ENCODE measurements at places on chromosomes 13 and 19.

GRCh38 chr19:29400917-29401711, 124.7 kb upstream of the VSTM2B start:
- DNase-seq = no peak

DNA sequence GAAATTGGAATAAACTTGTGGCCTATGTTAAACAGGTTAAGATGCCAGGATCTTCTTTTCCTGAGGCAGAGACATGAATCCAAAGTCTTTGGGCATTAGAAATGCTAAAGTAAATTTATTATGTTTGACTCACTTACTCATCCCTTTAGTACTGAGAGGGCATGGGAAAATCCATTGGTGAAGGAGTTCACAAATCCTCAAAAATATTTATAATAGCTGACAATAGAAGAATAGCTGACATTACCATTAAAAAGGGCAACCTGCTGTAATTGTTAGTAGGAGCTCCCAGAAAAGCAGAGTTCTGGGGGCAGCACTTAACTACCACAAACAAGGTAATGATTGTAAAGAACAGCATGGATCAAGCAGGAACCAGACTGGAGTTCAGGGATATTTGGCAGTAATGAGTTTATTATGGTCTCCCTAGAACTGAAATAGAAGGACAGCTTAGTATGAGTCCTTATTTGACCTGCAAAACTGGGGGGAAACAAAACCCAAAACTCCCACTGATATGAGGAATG, 285.8 kb upstream of the KLHL1 start:
- no peak for DNase-seq

GRCh38 chr13:35554972-35555623, 78.6 kb upstream of the MAB21L1 start:
- DNase-seq = no peak

- no peak for DNase-seq
Observed at GRCh38 chr19:54560881-54561385, 12.7 kb upstream of the LILRA2 start.

DNA sequence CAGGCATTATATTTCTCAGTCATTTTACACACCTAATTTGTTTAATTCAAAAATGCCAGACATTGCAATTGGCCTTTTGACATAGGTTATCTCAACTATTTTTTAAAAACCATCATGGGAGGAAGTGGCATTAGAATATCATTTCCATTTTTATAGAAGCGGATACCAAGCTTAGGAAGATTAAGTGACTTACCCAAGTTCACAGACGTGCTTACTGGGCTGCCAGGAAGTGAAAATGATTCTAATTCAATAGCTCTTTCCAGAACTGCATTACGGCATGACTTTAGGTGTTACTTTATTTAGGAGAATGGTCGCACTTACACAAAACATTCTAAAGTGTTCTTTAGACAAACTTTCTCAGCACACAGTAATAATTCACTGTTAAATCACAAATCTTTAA, 231.9 kb downstream of the KLF12 start:
- DNase-seq = no peak

- peak; percentile 57 for DNase-seq
Observed at GRCh38 chr13:34208336-34208735, 390.4 kb downstream of the RFC3 start.

DNA sequence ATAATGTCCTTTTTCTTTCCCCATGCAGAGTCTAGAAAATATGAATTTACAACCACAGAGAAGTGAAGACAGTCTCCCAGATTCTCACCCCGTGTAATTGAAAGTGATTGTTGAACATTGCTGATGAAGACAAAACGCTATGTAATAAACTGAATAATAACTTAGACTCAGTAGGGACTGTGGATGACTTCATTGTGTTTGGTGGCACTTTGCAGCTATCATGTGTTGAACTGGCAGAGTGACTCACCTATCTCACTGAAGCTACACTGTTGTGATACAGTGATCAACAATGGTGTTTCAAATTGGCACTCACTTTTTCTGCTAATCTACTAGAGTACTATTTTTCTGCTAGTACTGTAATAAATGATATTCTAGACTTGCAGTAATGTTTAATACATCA, 261.3 kb downstream of the DACH1 start:
- no peak for DNase-seq

DNA sequence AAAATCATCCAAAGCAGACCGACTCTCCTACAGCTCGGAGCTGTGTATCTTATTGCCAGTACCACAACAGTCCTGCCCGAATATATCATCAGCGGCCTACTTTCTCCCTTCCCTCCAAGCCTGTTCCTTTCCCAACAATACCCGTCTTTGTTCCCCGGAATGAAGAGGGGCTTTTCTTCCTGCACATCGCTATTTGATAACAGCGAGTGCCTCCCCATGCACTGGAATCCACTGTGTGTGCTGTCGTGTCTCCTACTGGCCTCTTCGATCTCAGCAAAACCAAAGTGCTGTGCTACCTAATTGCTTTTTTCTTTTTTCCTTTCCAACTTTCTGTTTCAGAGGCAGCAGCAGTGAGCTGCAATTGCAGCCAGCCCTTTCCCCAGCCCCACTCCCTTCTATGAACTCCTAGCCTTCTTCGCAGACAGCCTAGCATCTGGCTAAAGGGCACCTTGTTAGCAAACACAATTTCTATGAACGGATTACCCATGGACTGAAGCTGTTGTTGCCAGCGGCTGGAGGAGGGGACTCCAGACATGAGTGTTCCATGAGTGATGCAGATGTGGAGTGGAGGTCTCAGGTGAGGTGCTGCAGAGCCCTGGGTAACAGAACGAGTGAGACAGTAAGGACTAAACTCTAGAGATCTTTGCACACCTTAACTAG, 43.4 kb downstream of the EFNB2 start:
- no peak for DNase-seq

- DNase-seq = no peak
Observed at GRCh38 chr13:110263888-110264287, 43.1 kb downstream of the COL4A1 start.

GRCh38 chr13:58680115-58680514, 1048.6 kb downstream of the PCDH17 start:
- DNase-seq = no peak

GRCh38 chr19:15820646-15821045, 5.2 kb upstream of the OR10H1 start:
- DNase-seq = no peak

GRCh38 chr13:75764926-75765310, 128.8 kb downstream of the LMO7 start:
- DNase-seq = no peak

DNA sequence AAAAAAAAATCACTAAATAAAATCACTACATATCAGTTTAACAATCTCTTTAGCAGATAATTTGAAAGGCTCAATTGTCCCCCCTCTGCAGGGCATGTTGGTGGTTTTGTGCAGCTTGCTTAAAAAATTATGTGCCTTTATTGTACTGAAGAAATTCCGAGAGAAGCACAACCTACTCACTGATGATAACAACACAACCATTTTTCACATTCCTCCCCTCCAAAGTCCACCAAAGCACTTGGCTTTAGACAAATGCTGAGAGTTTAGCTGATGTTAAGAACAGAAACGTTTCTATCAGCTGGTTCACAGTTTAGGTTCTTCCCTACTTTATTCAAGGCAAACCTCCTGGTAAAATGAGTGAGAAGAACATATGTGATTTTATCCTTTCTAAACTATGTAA, 923 bp downstream of the DOCK9 start:
- peak; percentile 32 for DNase-seq

DNA sequence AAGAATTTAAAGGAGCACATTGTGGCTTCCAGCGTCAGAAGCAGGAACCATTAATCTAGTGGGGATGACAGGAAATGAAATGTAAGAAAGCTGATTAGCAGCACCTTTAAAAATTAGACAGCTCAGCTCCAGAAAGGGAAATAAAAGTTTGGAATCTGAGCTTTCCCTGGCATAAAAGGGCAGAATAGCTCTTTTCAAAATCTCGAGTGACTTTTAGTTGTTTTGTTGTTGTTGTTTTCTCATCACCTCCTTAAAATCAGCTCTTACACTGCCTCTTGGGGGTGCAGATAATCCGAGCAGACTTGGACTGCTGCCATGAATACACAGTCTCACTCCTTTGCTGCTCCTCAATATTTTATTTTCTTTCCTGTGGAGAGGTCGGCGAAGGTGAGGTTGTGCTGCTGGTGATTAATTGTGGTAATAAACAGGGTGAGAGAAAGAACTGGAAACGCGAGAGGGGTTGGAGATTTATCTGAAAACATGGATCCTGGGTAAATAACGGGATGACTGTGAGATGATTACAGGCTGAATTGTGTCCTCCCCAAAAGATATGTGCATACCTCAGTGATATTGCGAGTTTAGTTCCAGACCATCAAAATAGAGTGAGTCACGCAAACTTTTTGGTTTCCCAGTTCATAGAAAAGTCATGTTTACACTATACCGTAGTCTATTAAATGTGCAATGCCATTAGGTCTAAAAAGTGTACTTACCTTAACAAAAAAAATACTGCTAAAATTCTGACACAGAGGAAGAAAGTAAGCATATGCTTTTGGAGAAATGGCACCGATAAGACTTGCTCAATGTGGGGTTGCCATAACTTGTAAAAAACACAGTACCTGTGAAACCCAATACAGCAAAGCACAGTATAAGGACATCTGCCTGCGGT, 787.7 kb downstream of the UQCRFS1 start:
- peak; percentile 69 for DNase-seq

DNA sequence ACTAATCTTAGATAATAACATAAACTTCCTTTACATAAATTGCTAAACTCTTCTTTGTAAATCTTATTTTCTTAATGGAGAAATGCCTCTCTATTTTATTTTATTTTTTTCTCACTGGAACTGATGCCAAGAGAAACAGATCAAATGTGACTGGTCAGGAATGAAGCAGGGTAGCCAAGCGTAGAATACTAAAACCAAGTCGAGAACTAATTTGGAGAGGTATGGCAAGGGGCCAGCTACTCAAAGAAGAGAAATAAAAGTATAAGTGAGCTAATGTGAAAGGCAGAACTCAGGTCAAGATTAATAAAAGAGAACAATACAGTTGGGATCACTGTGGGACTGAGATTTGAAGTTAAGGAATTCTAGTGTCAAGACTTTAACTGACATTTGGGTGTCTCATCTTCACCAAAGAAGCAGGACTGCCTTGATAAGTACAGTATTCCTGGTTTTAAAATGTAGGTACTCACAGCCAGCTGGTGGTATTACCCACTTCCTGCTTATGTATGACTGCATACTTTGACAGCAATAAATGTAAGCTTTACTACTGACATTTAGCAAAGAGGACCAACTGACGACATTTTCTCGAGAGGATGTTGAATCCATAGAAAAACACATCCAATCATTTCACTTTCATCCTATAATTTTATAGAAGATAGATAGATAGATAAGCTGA, 1192.2 kb downstream of the EFNB2 start:
- DNase-seq = peak; percentile 46

DNA sequence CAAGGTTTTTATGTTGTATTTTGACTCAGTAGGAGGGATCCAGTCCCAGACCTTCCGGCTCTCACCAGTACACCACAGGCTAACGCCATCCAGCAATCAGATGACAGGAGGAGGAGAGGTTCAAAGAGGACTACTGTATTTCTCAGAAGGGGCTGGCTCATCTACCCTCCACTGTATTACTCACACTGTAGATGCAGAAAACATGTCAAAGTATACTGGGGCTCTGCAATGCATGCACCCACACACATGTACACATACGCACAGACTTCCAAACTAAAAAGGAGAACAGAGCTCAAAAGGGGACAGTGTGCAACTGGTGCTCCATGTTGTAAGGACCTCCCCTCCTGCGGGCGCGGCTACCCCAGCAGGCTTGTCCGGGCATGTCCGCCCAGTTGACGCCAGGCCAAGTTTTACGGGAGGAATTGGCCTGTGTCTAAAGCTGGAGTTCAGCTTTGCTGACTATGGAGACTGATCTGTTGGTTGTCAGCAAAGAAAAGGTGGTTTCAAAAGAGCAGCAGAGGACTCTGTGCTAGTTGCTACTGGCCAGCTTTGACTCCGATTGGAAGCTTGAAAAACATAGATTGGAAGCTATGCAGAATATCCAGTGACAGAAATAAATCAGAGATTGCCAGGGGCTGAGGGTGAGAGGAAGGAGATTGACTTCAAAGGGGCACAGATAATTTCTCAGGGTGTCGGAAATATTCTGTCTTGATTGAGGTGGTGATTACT, 314.2 kb downstream of the DLEU7 start:
- peak; percentile 78 for DNase-seq

GRCh38 chr13:22644941-22645340, 535.8 kb upstream of the SGCG start:
- DNase-seq = no peak

DNA sequence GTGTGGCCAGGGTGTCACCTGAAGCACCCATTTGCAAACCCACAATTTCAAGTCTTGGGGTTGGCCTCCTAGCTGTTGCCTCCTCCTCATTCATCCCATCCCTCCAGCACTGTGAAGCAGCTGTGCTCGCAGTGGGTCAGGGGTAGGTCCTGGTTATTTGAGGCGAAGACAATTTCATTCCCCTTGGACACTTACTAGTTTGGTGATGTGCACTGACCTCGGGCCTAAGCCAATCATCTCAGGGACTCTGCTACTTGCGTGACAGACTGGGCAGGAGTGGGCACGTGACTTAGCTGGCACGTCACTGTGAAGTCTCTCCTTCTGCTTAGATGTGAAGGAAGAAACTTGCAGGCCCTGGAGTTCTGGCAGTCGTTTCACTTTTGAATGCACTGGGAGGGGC, 3.5 kb upstream of the ATP11A start:
- no peak for DNase-seq

DNA sequence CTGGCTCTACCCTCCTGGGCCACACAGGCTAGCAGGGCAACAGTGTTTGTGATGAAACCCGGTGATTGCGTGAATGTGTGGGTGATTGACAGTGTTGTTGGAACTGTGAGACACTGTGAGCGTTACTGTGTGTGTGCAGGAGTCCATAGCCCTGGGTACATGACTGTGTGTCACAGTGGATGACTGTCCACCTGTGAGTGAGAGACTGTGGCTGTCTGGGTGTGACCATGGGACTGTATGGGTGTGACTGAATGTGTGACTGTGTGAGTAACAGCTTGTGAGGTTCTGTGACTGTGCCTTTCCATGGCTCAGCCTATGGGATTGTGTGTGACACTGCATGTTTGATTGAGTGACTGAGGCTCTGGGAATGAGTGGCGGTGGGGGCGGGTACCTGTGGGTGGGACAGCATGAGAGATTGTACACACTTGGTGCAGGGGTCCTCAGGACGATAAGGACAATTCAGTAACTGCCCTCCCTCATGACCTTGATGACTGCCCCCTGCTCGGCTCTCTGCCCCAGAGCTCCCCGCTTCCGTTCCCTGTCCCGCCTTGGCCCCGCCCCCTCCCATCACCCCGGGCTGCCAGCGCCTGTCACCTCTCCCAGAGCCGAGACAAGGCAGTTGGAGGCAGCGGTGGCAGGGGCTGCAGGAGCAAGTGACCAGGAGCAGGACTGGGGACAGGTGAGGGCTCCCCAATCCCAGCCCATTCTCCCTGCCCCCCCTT, at the start of gene GIPR:
TSS of gene GIPR (plus strand) at position 602 of the 722 bp plus-strand sequence. CDS start 1,300 bp downstream, outside the sequence.
- DNase-seq = peak; percentile 84

DNA sequence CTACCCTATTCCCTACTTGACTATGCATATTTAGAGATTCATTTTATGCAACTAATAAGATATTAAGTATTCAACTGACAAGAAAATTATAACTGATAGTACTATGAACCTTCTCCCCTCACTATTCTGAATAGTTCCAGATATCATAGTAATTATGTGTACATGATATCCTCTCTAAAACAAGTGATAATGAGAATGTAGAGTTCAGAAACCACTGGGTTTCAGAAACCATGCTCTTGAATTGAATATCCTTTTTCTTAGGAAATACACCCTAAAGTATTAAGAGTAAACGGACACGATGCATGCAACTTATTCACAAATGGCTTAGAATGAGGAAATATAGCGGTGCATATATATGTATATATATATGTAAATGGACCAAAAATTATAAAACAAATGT, 160.9 kb downstream of the TBC1D4 start:
- DNase-seq = no peak

GRCh38 chr19:34556488-34556887, 74.9 kb downstream of the WTIP start:
- DNase-seq = peak; percentile 50

All from fibroblast of skin of back (primary cell).